SJCRH30 (cell line): ENCODE measurements at places on chromosomes 4 and X.

GRCh38 chr4:157221426-157221894 lies 932 bp downstream of the GRIA2 start:
- no peak for DNase-seq

DNA sequence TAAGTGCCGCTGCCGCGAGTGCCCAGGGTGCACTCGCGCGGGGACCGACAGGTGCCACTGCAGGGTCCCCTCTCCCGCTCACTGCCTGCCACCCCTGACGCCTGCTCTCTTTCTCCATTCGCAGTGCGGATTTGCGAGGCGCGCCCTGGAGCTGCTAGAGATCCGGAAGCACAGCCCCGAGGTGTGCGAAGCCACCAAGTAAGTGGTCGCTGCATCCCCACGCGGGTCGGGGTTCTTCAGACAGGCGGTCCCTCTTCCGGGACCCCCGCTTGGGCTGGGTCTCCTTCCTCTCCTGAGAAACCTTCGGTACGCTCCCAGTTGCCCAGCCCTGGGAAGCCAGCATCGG lies 547 bp downstream of the GUCY1A1 start:
- DNase-seq = no peak

DNA sequence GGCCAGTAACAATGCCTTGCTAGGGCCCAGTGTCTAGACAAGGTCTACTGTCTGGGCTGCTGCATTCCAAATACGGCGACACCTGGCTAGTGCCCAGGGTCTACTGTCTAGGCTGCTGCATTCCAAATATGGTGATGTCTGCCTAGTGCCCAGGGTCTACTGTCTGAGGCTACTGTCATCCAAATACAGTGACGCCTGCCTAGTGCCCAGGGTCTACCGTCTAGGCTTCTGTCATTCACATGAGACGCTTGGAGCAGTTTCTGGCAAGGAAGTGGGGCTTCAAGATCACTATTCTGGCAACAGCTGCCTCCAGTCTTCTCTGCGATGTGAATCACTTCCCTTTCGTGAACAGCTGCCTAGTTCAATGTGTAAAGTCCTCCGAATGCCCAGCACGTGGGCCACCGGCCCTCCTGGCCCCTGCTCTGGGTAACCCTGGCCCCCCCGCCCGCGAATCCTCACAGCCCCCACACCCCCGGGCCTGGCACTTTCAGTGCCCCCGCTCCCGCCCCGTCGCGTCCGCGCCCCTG lies 12.7 kb downstream of the ACOX3 start:
- peak; percentile 76 for DNase-seq

DNA sequence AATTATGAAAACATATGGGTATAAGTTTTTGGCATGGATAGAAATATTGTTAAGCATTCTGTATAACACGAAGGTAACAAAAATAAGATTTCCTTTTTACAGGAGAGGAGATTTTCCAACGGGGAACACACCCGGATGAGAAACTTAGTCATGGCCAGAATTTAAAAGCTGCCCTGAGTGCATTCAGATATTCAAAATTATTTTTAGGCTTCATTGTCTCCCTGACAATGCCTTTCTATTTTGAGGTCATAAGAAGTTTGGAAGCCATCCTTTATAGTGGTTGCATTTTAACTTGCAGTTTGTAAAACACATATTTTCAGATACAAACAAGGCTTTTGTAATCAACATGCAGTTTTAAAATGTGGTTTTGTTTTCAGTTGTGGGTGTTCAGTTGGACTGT lies 357.5 kb upstream of the FAM47C start:
- no peak for DNase-seq

- no peak for DNase-seq
These were observed 685.5 kb downstream of the KCTD8 start for GRCh38 chr4:43763029-43763610.

DNA sequence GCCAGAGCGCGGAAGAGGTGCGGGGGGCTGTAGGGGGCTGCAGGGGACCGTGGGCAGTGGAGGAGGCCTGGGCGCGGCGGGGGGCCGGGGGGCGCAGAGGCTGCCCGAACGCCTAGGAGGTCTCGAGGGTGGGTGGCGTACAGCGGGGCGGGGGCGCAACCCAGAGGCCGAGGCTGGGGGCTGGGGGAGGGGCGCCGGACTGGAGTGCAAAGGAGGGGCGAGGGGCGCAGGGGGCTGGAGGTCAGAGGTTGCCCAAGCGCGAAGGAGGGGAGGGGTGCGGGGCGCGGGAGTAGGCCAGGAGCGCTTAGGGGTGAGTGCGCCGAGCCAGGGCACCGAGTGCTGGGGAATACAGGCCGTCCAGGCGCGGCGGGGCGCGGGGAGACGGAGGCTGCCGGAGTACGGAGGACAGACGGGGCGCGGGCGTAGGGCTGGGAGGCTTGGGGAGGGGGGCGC lies 255 bp downstream of the GYG2 start:
- peak; percentile 20 for DNase-seq

- DNase-seq = no peak
These were observed 2.1 kb upstream of the ADH5 start for GRCh38 chr4:99090481-99091215.

DNA sequence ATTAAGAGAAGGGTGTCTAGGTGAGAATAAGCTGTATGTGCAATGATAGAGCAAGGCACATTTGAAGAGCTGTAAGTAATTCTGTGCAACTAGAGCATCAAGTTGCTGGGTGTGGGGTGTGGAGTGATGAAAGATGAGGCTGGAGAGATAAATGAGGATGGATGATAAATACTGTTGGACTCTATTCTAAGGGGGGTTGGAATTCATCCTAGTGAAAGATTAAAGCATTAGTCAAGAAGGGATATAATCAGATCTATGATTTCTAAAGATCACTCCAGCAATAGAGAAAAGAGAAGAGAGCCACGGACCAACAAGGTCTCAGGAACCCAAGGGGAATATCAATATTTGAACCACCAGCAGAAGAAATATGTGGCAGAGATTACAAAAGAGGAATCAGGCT lies 415.0 kb upstream of the RPS6KA3 start:
- no peak for DNase-seq

DNA sequence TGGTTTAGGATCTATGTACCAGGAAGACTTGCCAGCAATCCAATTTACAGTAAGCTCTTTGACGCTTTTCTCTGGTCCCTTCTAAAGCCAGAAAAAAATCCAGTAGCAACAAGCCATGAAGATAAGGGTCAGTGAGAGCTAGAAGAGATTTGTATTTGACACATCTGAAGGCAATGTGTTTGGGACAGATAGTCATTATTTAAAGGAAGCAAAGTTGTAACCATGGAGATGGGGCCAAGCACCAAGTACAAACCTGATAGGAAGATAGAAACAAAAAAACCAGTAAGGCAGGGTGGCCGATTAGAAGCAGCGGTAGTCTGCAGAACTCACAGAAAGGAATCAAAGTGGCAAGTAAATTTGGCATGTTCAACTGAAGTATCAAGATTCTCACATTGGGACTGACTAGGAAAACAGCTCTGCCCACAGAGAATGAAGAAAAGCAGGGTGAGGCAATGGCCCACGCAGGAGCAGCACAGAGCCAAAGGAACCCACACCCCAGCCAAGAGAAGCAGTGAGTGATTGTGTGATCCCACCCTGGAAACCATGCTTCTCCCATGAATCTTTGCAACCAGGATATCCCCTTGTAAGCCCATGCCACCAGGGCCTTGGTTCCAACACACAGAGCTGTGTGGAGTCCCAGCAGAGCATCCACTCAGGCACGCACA lies 12.9 kb upstream of the C4orf54 start:
- DNase-seq = no peak

GRCh38 chr4:163331629-163332376 lies 593 bp downstream of the NPY1R start:
- no peak for DNase-seq
